ENCODE measurements at places on chromosomes 3 and 15. TPM values are rescaled to one million over a fixed set of nuclear protein-coding genes. Genes with fewer than 3 reads are reported as not detected.
A peak's percentile ranks its signal among the peaks of the same experiment; 100 is the strongest.

- H3K4me3 ChIP-seq = no peak overlapping the region
- H3K36me3 ChIP-seq = no peaks in the 10 kb centered on the region
- no peaks in the 10 kb centered on the region for H3K4me1 ChIP-seq
- DNase-seq = no peak
Measured at GRCh38 chr3:189584645-189585044, 46.5 kb upstream of the TP63 start.

DNA sequence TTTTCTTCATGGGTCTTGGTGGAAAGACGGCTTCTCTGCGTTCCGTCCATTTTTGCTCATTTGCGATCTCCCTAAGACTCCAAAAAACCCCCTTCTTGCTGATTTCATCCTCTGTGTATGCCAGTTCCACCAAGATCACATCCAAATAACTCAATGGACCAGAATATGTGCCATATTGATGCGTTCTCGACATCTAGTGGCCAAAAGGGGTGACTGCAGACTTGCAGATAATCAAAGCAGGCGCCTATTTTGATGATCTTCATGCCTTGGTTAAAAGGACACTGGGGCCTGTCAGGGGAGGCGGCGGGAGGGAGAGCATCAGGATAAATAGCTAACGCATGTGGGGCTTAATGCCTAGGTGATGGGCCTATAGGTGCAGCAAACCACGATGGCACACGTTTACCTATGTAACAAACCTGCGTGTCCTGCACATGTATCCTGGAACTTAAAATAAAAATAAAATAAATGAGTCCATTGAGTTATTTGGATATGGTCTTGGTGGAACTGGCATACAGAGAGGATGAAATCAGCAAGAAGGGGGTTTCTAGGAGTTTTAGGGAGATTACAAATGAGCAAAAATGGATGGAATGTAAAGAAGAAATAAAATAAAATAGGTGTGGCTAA lies 104.2 kb upstream of the RAD18 start:
- no peak for DNase-seq
- no peaks in the 10 kb centered on the region for H3K27me3 ChIP-seq
- H3K36me3 ChIP-seq = no peaks in the 10 kb centered on the region
- H3K4me1 ChIP-seq = peaks cover 3% of the 10 kb centered on the region
- H3K27ac ChIP-seq = no peak overlapping the region
- no peak overlapping the region for H3K4me3 ChIP-seq

DNA sequence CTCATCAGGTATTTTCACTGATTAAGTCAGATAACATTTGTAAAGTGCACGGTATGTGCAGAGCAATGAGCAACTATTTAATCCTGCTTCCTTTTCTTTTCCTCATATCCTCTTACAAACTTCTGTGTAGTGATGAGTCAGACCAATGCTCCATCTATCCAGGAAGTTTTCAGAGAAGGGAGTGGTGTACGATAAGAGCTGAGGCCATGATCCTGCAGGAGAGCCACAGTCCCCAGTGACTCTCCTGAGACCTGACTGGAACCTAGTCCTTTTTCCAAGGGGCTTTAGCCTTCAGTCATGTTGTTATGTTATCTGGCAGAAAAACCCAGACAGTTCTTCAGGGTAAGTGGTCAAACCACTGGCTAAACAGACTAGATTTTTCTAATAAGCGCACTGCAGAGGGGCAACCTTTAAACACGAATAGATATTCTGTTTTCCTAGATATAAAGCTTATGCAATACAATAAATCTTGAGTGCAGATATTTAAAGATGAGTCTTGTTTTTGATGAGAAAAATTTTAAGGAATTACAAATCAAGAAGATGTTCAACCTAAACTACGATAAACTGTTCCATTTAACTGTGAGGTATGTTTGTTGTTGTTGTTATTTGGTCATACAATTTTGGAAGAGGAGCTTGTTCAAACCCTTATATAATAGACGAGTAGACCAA lies 110.5 kb upstream of the RAP2B start:
- no peak overlapping the region for H3K4me3 ChIP-seq
- no peaks in the 10 kb centered on the region for H3K4me1 ChIP-seq
- no peak overlapping the region for H3K27ac ChIP-seq

LSMEM2 gene
- not detected for total RNA-seq

UROC1 gene
- not detected for total RNA-seq

OXSR1 gene
- 32.7 TPM for total RNA-seq

BCHE gene
- total RNA-seq = 6.8 TPM

ZBBX gene
- total RNA-seq = not detected

DNA sequence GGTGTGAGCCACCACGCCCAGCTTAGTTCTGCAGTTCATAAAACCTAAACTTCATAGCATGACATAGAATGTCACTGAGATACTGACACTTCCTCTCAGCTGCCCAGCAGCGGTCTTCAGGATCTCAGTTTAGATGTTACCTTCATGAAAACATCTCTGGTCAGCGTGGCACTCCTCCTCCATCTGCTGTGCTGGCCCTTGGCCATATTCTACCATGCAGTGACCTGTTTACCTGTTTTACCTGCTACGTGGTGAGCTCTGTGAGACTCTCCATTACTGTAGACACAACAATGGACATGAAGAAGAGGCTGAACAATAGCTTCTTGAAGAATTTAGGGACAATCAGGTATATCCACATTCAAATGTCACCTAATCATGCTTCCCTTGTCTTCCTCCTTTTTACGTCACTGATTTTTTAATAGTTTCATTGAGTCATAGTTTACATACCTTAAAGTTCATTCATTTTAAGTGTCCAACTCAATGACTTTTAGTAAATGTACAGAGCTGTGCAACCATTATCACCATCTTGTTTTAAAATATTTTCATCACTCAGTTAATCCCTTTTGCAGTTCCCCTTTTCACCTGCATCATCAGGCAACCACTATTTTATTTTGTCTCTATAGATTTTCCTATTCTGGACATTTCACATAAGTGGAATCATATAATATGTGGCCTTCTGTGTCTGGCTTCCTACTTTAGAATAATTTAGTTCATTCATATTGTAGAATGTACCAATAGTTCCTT lies 32.2 kb upstream of the PTPN23 start:
- DNase-seq = no peak
- no peaks in the 10 kb centered on the region for H3K27me3 ChIP-seq
- H3K36me3 ChIP-seq = peaks cover 21% of the 10 kb centered on the region
- H3K4me3 ChIP-seq = no peak overlapping the region
- no peak overlapping the region for H3K27ac ChIP-seq
- peaks cover 5% of the 10 kb centered on the region for H3K4me1 ChIP-seq

GRCh38 chr15:95295896-95296625 lies 1034.4 kb upstream of the NR2F2 start:
- H3K27me3 ChIP-seq = peaks cover 7% of the 10 kb centered on the region
- H3K27ac ChIP-seq = no peak overlapping the region
- no peak overlapping the region for H3K4me3 ChIP-seq

- no peak overlapping the region for H3K4me3 ChIP-seq
- H3K27ac ChIP-seq = no peak overlapping the region
- no peaks in the 10 kb centered on the region for H3K36me3 ChIP-seq
- no peak for DNase-seq
Measured at GRCh38 chr3:10396083-10396482, 75.2 kb upstream of the SEC13 start.

DNA sequence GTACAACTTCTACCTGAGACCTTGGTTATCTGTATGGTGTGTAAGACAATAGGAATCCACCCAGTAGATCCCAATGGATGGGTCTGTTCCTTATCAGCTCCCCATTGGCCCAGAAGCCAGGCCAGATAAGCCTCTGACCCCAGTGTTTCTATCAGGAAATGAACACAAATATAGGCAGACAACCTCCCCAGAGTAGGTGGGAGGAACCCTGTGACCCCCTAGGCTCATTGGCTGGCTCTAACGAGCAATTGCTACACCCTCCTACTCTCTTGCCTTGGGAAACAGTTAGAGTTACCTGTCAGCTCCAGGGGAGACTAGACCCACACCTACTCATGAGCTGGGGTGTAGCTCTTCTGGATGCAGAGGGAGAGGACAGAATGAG lies 299.9 kb downstream of the UACA start:
- peaks cover 16% of the 10 kb centered on the region for H3K4me1 ChIP-seq
- H3K27me3 ChIP-seq = no peaks in the 10 kb centered on the region
- no peak overlapping the region for H3K4me3 ChIP-seq

DNA sequence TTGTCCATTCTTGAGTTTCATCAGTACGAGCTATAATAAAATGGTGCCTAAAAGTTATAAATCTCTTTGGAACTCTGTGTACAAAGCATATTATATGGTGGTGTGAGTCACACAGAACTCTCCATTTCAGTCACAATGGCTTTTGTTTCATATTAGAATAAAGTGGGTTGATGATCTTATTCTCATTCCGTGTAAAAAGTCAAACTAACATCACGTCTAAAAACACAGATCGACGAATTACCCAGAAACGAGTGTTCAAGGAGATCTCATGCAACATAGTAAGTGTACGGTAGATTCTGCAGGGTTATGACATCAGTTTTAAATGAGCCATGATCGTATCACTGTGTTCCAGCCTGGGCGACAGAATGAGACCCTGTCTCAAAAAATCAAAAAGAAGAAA lies 122.4 kb downstream of the FOXP1 start:
- H3K27ac ChIP-seq = no peak overlapping the region
- no peaks in the 10 kb centered on the region for H3K36me3 ChIP-seq
- no peaks in the 10 kb centered on the region for H3K27me3 ChIP-seq
- no peak for DNase-seq
- H3K4me3 ChIP-seq = no peak overlapping the region
- H3K4me1 ChIP-seq = peaks cover 9% of the 10 kb centered on the region

- H3K4me1 ChIP-seq = peaks cover 11% of the 10 kb centered on the region
- H3K27me3 ChIP-seq = no peaks in the 10 kb centered on the region
- DNase-seq = no peak
- H3K4me3 ChIP-seq = no peak overlapping the region
Measured at GRCh38 chr3:25588441-25589103, 76.1 kb downstream of the TOP2B start.

- H3K36me3 ChIP-seq = no peaks in the 10 kb centered on the region
- H3K4me1 ChIP-seq = no peaks in the 10 kb centered on the region
- DNase-seq = no peak
- no peaks in the 10 kb centered on the region for H3K27me3 ChIP-seq
- no peak overlapping the region for H3K4me3 ChIP-seq
- no peak overlapping the region for H3K27ac ChIP-seq
Measured at GRCh38 chr3:13688824-13689223, 139.9 kb downstream of the FBLN2 start.

DNA sequence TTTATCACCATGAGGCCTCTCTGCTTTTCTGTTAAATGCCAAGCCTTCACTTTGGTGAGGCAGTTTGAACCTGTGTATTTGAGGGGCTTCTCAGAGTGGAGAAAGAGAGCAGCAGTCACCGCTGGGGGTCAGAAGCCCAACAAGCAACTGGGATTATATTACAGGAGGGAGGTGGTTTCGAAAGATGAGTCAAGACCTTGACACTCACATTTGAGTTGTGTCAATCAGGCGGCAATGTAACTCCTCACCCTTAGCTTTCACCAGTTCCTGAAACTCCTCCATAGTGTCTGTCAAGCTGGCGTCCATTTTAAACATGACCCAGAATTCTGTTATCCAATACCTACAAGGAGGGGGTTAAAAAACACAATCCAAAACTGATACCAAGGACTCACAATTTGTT lies 46.5 kb downstream of the RASGRP1 start:
- H3K4me1 ChIP-seq = no peaks in the 10 kb centered on the region
- no peak overlapping the region for H3K27ac ChIP-seq
- no peak overlapping the region for H3K4me3 ChIP-seq
- H3K36me3 ChIP-seq = no peaks in the 10 kb centered on the region
- H3K27me3 ChIP-seq = peaks cover 5% of the 10 kb centered on the region

DNA sequence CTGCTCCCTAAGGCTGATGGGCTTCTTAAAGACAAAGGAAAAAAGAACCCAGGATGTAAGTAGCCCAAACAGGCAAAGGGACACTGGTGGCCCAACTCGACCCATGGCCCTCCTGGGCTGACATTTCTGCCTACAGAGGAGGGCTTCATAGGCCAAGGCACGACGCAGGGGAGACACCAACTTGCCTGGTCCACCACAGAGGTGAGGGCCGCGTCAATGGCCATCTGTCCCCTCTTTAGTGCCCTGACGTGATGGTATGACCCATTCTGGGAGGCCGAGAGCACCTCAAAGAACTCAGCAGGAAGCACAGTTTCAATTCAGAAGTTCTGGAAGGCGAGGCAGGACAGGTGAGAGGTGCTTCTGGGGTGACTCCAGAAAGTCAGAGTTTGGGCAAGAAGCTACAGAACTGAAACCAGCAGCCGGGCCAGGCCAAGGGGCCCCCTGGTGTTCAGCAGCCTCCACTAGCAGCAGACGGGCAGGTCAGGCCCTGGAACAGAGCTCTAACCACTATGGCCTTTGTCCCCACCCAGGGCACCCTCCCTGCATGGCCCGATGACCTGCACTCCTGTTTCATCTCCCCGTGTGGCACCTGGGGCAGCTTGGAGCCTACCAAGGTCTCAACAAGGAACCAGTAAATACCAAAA lies 45.1 kb downstream of the HMCES start:
- H3K27ac ChIP-seq = no peak overlapping the region
- no peak overlapping the region for H3K4me3 ChIP-seq
- no peaks in the 10 kb centered on the region for H3K27me3 ChIP-seq
- no peaks in the 10 kb centered on the region for H3K4me1 ChIP-seq

DNA sequence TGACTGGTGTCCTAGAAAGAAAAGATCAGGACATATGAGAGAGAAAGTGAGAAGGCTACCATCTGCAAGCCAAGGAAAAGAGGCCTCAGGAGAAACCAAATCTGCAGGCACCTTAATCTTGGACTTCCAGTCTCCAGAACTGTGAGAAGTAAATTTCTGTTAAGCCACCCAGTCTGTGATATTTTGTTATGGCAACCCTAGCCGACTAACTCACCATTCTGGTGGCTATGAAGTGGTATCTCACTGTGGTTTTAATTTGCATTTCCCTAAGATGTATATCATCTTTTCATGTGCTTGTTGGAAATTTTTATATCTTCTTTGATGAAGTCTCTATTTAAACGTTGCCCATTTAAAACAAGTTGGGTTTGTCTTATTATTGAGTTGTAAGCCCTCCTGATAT lies 40.6 kb downstream of the ILDR1 start:
- no peaks in the 10 kb centered on the region for H3K4me1 ChIP-seq
- no peaks in the 10 kb centered on the region for H3K36me3 ChIP-seq
- no peak overlapping the region for H3K27ac ChIP-seq
- H3K4me3 ChIP-seq = no peak overlapping the region

DNA sequence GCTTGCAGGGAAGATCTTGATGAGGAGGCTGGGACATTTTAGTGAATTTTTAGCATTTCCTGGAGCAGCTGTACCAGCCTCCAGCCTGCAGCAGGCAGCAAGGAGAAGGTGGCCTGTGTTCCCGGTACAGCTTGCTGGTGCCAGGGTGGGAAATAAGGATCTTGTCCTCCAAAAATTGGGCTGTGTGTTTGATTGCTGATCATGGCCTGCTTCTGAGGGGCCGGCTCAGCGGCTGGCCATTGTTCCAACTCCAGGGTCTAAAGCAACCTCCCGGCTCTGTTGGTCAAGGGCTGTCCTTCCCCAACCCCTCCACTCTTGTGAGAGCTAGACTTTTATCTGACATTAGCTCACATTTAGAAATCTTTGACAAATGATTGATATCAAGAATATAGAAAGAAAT lies 5.0 kb downstream of the CFAP100 start:
- H3K4me3 ChIP-seq = no peak overlapping the region
- peak; percentile 25 for DNase-seq
- H3K27ac ChIP-seq = no peak overlapping the region
- no peaks in the 10 kb centered on the region for H3K4me1 ChIP-seq
- peaks cover 5% of the 10 kb centered on the region for H3K27me3 ChIP-seq

All from upper lobe of right lung (tissue), 1 donor.